ENCODE measurements at places on chromosomes 4 and X. TPM values are rescaled to one million over a fixed set of nuclear protein-coding genes. Genes with fewer than 3 reads are reported as not detected.

DNA sequence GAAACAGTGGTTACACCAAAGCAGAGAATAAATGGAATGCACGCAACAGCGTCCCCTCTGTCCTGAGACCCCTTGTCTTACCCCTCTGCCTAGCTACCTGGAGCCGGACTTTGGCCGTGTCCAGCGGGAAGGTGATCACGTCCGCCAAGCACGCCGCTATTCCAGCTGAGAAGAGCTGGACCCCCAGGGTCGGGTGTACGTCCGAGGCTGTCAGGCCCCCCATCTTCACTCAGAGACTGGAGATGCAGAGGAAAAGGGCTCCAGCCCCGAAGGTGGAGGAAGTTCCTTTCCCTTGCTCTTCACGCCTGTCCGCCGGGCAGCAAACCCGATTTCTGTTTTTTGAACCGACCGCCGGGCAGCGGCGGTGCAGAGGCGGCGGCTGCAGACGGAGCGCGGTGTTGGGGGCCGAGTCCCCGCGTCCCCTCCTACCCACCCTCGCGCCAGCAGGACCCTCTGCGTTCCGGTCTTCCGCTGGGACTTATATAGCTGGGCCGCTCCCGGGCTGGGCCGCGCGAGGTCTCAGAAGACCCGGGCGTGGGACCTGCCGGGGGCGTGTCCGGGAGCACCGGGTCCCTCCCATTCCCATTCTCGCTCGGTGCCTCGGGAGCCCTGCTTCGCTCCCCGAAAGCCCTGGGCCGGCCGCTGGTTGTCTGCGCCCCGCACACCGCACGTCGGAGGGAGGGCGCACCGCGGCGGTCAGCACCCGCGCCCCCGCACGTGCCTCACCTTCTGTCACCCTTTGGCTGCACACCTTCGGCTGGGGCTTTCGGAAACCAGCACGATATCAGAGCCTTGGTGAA lies at the start of gene UCP1:
TSS of gene UCP1 (minus strand) at position 455 of the 800 bp plus-strand sequence. CDS start at position 223, 232 bp downstream.
- no peaks in the 10 kb centered on the region for H3K4me1 ChIP-seq
- no peak for DNase-seq
- peaks cover 45% of the 10 kb centered on the region for H3K27me3 ChIP-seq
- H3K4me3 ChIP-seq = peak within 1 kb of the TSS; percentile 62

DNA sequence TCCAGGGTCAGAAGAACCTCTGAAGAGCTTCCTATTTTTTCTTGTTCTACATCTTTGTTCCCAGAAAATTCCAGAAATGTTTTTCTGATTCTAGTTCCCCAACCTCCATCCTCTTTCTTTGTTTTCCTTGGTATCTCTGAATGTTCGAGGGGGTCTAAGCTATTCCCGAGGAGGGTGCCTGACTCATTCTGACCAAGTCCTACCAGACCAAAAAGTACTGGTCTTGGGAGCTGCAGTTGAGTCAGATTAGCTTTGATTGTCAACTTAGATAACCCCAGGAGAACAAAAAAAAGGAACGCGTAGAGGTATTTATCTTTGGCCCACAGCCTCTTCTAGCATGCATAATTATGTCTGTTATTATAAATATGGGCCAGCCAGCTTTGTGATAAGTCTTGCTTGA lies 12.1 kb upstream of the TENM3 start:
- H3K4me1 ChIP-seq = no peaks in the 10 kb centered on the region
- H3K27me3 ChIP-seq = no peaks in the 10 kb centered on the region
- H3K27ac ChIP-seq = no peak overlapping the region
- no peaks in the 10 kb centered on the region for H3K36me3 ChIP-seq

DNA sequence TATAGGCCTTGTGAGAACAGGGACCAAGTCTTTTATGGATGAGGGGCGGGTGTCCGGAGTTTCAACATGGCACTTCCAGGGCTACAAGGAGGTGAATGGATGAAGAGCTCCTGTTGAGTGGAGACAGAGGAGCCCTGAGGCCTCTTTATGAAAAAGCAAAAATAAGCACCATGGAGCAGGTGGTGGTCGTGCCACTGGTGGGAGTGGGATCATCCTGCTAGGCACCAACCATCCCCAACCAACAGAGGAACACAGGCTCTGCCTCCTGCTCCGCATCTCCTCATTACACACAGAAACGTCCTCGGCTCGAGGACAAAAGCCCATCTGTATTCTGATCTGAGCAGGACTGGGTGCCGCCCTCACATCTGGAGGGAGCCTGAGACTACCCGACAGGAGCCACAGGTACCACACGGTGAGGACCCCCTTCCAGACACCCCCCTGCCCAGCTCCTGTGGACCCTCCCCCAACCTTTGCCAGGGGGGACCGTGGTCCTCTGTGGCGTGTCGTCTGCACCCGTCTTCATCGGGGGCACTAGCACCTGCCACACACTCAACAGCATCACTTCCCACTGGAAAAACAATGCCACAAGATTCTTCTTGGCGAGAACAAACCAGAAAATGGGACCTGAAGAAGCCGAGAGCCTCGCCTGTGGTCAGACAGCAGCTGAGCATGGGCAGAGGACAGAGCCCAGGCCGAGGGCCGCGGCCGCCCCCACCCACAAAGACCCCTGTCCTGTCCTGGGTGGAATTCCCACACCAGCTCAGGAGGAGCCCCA lies 3.9 kb upstream of the PDE6B start:
- no peak for DNase-seq
- H3K4me3 ChIP-seq = no peak overlapping the region
- H3K36me3 ChIP-seq = no peaks in the 10 kb centered on the region
- H3K27me3 ChIP-seq = no peaks in the 10 kb centered on the region

- H3K27ac ChIP-seq = no peak overlapping the region
- no peaks in the 10 kb centered on the region for H3K27me3 ChIP-seq
- H3K36me3 ChIP-seq = no peaks in the 10 kb centered on the region
Measured at GRCh38 chr4:16154451-16154850, 70.6 kb upstream of the PROM1 start.

DNA sequence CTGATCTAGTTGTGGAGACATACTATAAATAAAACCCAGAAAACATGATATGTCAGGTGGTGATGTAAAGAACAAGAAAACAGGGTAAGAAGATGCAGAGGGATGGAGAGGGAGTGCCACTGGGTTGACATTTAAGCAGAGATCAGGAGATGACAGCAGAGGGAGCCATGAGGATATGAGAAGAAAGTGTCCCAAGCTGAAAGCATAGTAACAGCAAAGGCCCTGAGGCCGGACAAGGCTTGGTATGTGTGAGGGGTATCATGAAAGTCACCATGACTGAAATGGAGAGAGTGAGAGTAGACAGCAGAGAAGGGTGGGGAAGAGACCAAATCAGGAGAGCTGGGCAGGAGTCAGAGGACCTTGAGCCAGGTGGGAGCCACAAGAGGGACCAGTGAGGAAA lies 3.4 kb downstream of the GPKOW start:
- DNase-seq = no peak
- H3K27ac ChIP-seq = peak overlapping the region; percentile 71
- peak overlapping the region; percentile 69 for H3K4me3 ChIP-seq

- no peaks in the 10 kb centered on the region for H3K4me1 ChIP-seq
- H3K27me3 ChIP-seq = peaks cover 2% of the 10 kb centered on the region
- H3K4me3 ChIP-seq = no peak within 1 kb of the TSS
- no peaks in the 10 kb centered on the region for H3K36me3 ChIP-seq
- no peak for DNase-seq
Measured at GRCh38 chr4:103719830-103720207, at the start of gene TACR3. TSS of gene TACR3 (minus strand) at chr4:103719985. CDS start at chr4:103719675, 310 bp downstream.

GRCh38 chrX:44953734-44954502 lies 80.9 kb downstream of the KDM6A start:
- no peak overlapping the region for H3K4me3 ChIP-seq
- H3K27ac ChIP-seq = no peak overlapping the region
- no peaks in the 10 kb centered on the region for H3K27me3 ChIP-seq

- H3K4me1 ChIP-seq = peaks cover 30% of the 10 kb centered on the region
- H3K27ac ChIP-seq = no peak overlapping the region
- H3K27me3 ChIP-seq = no peaks in the 10 kb centered on the region
- no peak overlapping the region for H3K4me3 ChIP-seq
Measured at GRCh38 chrX:24498181-24498580, 33.1 kb downstream of the PDK3 start.

- no peaks in the 10 kb centered on the region for H3K4me1 ChIP-seq
- no peak for DNase-seq
- no peak overlapping the region for H3K4me3 ChIP-seq
- H3K36me3 ChIP-seq = no peaks in the 10 kb centered on the region
Measured at GRCh38 chrX:146994163-146994562, 179.6 kb upstream of the CXorf51A start.

DNA sequence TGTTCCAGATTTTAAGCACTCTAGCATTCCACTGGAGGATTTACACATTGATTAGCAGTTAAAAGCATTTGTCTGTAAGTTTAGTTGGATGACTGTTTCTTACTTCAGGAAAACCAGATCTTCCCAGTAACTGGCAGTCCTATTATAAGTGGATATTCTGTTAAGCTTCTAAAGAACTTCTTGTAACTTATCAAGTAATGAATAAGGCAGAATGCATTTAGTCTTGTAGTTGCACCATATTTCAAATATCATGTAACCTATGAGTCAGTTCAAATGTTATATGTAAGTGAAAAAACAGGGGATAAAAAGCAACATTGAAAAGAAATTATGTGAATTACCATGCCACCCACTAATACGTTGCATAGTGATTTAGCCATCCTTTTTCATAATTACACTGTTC lies 30.2 kb upstream of the TENM3 start:
- H3K36me3 ChIP-seq = no peaks in the 10 kb centered on the region
- no peak for DNase-seq
- H3K4me1 ChIP-seq = no peaks in the 10 kb centered on the region

DNA sequence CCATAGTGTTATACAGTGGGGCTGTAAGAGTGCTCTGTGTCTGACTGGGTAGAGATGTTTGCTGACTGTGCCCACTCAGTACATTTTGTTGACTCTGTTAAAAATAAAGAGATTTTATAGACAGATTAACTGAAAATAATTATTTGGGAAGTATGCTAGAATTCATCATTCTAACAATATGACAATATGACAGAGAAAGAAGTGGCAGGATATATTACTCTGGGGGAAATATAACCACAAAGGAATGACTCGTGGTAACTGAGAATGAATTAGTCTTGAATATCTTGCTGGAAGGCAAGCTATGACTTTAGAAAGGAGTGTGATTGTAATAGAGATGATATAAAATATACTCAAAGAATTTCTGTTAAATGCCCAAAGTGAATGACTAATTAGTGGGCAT lies 46.8 kb downstream of the TMEM165 start:
- no peak overlapping the region for H3K4me3 ChIP-seq
- no peaks in the 10 kb centered on the region for H3K27me3 ChIP-seq
- H3K27ac ChIP-seq = no peak overlapping the region
- H3K4me1 ChIP-seq = no peaks in the 10 kb centered on the region
- no peak for DNase-seq

- no peaks in the 10 kb centered on the region for H3K4me1 ChIP-seq
- no peak for DNase-seq
- no peak overlapping the region for H3K27ac ChIP-seq
Measured at GRCh38 chr4:76799140-76799539, 98.8 kb downstream of the SOWAHB start.

DNA sequence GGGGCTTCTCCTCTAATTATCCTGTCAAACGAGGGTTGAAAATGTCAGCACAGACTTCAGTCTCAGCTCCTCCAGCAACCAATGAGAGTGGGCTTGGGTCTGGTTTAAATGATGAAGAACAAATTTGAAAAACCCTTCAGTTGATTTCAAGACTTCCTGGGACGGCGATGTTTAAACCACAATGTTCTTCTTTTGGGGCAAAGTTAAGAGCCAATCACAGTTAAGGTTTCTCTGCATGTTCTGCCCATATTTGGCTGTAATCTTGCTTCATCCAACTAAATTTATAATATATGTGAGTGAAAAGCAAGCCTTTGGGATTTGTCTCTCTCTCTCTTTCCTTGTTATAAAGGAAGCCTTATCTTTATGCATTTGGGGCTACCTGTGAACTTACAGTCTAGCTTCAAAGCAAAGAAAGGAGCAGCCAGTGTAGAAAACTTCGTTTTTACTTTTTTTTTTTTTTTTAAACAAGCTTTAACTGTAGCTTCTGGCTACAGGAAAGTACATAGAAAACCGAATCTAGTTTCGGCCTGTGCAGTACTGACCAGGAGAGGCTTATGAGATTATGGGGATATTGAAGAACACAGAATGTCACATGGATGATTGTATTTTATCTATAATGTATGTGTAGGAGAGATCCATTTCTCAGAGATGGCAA lies 46.8 kb upstream of the FAM9C start:
- H3K27me3 ChIP-seq = no peaks in the 10 kb centered on the region
- H3K36me3 ChIP-seq = peaks cover 4% of the 10 kb centered on the region
- peaks cover 94% of the 10 kb centered on the region for H3K4me1 ChIP-seq
- peak overlapping the region; percentile 58 for H3K4me3 ChIP-seq

DNA sequence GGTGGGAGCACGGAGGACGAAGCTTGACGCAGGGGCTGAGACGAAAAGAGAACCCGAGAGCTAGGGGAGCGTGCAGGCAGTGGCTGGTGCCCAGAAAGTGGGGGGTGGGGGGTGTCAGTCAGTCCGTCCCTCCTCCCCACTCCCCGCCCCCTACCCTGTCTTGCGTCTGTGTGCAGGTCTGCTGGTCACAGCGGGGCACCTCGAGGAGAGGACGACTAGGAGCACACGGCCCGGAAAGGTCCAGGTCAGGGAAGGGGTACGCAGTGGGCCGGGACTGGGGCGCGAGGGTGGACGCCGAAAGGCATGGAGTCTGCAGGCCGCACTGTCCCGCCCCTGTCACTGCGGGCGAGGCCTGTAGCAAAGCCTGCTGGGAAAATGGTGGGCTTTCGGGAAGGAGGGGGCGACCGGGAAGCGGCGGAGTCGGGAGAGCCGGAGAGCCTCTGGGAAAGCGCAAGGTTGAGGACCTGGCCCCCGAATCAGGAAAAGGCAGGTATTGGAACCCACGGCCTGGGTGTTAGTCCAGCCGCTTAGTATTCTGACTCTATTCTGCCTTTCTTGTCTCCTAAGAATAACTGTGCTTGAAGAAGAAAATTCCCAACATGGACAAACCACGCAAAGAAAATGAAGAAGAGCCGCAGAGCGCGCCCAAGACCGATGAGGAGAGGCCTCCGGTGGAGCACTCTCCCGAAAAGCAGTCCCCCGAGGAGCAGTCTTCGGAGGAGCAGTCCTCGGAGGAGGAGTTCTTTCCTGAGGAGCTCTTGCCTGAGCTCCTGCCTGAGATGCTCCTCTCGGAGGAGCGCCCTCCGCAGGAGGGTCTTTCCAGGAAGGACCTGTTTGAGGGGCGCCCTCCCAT lies 769 bp downstream of the TCEAL1 start:
- peaks cover 16% of the 10 kb centered on the region for H3K4me1 ChIP-seq
- no peak for DNase-seq
- H3K27ac ChIP-seq = peak overlapping the region; percentile 34
- H3K36me3 ChIP-seq = peaks cover 1% of the 10 kb centered on the region

GRCh38 chrX:46178763-46179162 lies 366.5 kb downstream of the ZNF674 start:
- DNase-seq = no peak
- H3K4me1 ChIP-seq = no peaks in the 10 kb centered on the region
- H3K4me3 ChIP-seq = no peak overlapping the region

- peaks cover 2% of the 10 kb centered on the region for H3K27me3 ChIP-seq
- no peak for DNase-seq
- H3K27ac ChIP-seq = no peak overlapping the region
- H3K36me3 ChIP-seq = no peaks in the 10 kb centered on the region
- H3K4me1 ChIP-seq = no peaks in the 10 kb centered on the region
- H3K4me3 ChIP-seq = no peak overlapping the region
Measured at GRCh38 chr4:169185133-169185956, 85.4 kb downstream of the SH3RF1 start.

The HTR2C gene
- total RNA-seq = not detected

The PHF8 gene
- total RNA-seq = 50.7 TPM

The RTL9 gene
- not detected for total RNA-seq

The TBC1D1 gene
- 52.6 TPM for total RNA-seq

The PLS3 gene
- total RNA-seq = 1.4 TPM
